ENCODE measurements at places on chromosomes 12 and 14.

GRCh38 chr12:92597997-92598396 lies 104.8 kb upstream of the PLEKHG7 start:
- no peak for DNase-seq

GRCh38 chr12:117832459-117833457 lies 136.0 kb downstream of the KSR2 start:
- no peak for DNase-seq

DNA sequence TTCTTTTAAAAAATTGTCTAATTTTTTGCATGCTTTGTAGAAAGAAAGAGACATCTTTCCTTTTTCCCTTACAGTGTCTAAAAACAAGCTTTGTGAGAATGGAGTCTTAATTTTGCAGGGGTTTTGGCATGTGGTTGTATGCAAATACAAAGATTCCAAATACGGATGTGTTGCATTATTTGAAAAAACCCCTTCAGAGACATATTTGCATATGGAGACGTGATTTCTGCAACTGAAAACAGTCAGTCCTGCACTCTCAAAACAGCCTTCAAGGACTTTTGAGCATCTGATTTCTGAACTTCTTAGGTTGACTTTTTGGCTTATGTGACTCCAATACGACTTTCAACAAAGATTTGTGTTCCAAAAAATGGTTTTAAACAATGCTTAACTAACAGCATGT lies 7.8 kb downstream of the IRAK3 start:
- DNase-seq: no peak

GRCh38 chr14:32623300-32624093 lies 294.4 kb downstream of the AKAP6 start:
- DNase-seq: no peak

- no peak for DNase-seq
Measured at GRCh38 chr14:92316937-92317336, 6.0 kb upstream of the SLC24A4 start.

- DNase-seq: no peak
Measured at GRCh38 chr12:62846491-62846890, 88.5 kb downstream of the PPM1H start.

- DNase-seq: no peak
Measured at GRCh38 chr14:99541211-99541610, 60.0 kb downstream of the CCNK start.

DNA sequence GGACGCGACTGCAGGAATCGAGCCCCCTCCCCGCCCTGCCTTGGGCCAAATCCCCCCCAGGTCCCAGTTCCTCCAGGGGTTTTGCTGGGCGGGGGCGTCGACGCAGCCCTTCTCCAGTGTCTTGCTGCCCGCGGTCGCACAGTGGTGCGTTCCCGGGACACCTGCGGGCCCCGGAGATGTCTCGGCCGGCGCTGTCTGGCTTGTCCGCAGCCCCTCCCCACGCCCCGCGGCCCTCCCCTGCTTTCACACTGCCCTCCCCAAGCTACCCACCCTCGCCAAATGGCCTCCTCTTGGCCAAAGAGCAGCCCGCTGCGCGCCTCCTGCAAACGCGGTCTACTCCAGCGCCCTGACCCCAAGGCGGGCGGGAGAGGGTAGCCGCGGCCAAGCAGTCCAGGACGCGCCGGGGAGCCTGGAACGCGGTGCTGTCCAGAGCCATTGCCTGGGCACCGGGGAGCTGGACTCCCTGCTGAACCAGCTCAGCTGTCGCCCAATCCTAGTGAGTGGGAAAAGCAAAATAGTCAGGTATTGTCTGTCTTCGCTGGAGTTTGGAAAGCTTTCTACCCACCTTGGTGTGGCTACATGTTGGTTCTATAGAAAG lies 122.0 kb downstream of the AACS start:
- DNase-seq: no peak

DNA sequence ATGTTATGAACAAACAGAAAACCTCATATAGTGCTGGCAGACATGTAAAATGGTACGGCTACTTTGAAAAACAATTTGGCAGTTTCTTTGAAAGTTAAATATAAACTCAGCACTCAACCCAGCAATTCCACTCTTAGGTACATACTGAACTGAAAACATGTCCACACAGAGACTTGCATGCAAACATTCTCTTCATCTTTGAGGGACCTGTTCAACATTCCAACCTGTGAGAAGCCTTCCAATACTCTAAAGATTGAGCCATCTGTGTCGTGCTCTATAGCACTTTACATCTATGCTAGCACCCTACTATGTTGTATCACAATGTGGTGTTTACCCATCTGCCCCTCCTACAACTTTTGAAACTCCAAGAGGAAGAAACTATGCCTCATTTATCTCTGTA lies 79.3 kb downstream of the DNAI7 start:
- no peak for DNase-seq

GRCh38 chr14:32230181-32230580 lies 27.1 kb upstream of the RNU6-8 start:
- DNase-seq: no peak

DNA sequence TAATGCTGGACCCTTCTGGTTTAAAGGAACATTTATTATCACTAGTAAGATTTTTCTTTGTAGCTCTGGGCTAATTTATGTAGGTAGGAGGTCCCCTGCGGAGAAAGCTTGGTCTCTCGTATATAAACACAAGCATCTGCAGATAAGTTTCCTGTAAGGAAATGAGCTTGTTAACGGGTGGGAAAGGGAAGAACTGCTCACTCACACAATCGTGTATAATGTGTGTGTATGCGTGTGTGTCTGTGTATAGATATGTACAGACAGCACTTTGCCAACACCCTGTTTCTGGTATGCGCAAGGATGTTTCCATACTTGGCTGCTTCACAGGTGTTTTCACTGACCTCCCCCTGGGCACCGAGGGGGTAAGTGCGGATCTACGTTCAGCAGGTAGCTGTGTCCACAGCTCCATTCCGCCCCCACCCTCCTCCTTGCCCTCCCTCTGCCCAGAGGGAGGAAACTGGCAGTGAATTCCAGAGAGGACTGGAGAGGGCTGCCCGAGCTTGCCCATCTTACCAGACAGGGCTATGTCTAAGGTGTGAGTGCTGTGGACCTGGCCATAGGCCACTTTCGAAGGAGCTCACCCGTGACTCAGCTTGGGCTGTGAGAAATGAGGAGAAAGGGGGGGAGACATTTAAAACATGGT lies 65.2 kb downstream of the NINJ2 start:
- DNase-seq: no peak

- DNase-seq: no peak
Measured at GRCh38 chr12:100859063-100859627, 64.6 kb downstream of the ANO4 start.

GRCh38 chr14:85811340-85811739 lies 281.4 kb downstream of the FLRT2 start:
- no peak for DNase-seq

- DNase-seq: no peak
Measured at GRCh38 chr14:100051543-100051942, 13.7 kb upstream of the EVL start.

Measured in renal pelvis (tissue), 12 donors.